ENCODE measurements at places on chromosomes 12 and 14.
A peak's percentile ranks its signal among the peaks of the same experiment; 100 is the strongest.

DNA sequence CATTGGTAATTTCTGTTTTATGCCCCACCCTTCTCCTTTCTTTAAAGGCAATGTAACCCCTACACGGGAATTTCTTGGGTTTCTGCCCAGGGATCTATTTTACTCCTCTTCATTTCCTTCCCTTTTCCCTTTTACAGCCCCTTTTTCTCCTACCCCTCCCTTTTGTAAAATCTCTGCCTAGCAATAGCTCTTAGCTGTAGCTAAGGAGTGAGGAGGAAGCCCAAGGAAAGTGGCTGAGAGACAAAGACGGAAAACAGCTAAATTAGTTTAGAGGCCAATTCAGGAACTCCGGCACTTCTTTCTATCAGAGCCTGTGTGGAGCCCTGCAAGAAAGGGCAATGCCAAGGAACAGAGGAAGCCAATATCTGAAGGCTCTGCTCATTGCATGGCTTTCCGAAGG, 40.3 kb downstream of the SOCS2 start:
- DNase-seq: no peak

DNA sequence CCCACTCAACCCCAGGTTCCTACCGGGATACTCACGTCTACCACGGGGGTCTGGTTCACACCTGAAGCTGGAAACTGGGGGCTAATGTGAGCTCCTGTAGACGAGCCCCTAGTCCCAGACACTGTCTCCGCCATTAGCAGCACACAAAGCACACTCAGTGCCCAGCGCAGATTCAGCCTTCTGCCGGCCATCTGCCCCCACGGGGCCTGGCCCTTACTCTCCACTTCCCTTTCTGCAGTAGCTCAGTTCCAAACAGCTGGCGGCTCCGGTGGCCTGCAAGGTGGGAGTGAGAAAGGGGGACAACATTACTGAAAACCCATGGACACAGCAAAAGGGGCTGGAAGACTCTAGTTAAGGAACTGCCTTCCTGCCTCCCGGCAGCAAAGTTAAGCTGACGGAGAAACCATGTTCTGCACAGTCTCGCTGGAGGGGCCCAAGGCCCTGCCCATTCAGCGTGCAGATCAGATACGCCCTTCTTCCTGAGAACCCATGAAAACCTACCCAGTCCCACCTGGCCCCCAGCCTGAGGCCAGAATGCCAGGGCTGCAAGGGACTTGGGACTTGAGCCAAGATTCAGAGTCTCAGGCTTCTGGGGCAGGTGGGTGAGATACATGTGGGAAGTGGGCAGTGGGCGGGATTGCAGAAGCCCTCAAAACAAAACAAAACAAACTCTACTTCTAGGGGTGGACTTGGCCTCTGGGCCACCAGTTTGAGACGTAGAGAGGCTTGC, 2.1 kb downstream of the SLC8B1 start:
- no peak for DNase-seq

GRCh38 chr14:36625014-36625413, 36.6 kb upstream of the PAX9 start:
- no peak for DNase-seq

DNA sequence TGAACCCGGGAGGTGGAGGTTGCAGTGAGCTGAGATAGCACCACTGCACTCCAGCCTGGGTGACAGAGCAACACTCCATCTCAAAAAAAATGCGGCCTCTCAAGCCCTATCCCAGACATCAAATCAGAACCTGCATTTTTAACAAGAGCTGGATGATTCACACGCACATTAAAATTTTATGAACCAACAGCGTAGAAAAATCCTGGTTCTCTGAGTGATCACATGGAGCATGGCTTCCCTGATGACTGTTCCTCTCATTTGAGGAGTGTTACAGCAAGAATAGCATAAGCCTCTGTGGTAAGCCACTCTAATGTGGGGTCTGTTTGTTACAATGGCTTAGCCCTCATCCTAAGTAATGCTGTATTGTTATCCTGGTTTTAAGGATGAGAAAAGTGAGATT, 163.6 kb downstream of the BRMS1L start:
- DNase-seq: no peak

DNA sequence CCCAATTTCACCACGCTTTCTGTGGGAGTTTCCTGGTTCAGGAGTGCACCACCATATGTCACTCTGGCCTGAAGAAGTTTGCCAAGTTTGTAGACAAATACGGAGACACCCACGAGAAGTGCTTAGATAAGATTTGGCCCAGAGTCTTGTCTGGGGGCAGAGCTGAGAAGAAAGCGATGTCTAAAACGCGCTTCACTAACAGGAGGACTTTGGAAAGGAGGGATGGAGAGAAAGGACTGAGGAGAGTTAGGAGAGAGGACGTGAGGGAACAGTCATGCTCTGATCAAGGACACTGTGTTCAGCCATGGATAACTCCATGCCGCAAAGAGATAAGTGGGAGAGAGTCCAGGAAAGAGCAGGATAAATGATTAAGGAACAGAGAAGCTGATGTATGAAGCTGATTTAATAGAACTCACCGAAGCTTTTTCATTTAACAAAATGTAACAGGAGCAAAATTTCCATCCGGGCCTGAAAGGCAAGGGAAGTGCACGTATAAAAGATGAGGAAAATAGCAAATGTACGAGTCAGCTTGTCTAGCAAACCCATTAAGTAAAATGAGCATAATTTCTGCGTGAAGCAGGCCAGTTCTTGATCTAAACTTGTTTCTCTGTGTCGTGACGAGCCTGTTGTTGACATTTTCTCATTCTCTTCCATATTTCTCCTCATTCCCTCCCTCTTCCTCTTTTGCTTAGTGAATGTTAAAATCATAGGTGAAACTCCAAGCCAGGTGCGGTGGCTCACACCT, 23.4 kb upstream of the MAP3K9 start:
- DNase-seq: no peak

DNA sequence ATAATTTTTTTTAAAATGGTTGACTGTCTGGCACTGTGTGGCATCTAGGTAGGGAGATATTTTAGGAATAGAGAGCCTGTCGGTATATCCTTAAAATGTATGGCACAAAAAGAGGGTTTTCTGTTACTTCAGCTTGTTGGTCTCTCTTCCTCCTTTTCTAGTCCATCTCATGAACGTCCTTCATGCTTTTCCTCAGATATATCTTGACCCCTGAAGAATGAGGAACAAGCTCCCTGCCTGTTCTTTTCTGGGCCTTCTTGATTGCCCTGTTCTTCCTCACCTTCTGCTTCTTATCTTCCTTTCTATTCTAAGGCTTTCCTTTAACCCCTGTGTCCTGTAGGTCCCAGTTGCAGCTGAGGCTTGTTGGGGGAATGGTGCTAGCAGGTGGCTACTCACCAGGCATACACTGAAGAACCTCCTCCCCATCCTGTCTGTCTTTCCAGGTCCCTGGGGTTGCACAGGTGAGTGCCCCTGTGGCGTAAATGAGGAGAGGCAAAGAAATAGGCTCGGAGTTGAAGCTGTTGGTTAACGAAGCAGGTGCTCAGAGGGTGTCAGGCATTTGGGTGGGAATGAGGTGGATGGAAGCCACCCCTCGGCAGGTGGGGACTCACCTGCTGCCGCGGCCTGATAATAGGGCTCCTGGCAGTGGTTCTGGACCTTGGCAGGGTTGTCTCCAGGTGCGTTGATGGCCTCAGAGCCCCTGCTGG, 7.2 kb upstream of the C1R start:
- no peak for DNase-seq

GRCh38 chr14:75821831-75822521, 159.8 kb downstream of the TGFB3 start:
- DNase-seq: no peak

DNA sequence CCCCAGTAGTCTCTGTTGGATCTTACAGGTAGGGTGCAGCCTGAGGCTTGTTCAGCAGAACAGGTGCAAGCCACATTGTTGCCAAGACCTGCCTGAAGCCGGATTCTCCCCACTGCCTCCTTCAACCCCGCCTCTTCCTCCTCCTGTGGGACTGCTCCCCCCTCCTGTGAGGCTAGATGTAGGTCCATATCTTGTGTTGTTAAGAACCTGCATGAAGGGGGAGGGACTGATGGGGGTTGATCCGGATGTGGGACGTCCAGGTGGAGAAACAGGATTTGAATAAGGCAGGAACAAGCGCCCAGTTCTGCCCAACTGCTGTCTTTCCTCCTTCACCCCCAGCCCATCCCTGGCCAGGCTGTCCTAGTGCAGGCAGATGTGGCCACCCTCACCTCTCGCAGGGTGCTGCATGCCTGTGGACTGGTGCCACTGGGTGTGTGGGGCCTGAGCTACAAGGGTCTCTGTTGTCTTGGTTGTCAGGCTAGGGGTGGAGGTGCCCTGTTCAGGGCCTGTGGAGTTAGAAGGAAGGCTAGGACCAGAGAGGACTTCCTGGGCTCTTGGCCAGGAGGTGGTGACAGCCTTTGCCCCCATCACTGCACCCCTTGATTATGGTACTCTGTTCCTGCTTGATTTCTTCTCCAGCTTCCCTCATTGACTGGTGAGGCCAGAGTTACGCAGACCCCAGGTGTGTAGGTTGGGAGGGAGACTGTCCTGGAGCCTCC, 1.4 kb downstream of the NR4A1 start:
- no peak for DNase-seq

DNA sequence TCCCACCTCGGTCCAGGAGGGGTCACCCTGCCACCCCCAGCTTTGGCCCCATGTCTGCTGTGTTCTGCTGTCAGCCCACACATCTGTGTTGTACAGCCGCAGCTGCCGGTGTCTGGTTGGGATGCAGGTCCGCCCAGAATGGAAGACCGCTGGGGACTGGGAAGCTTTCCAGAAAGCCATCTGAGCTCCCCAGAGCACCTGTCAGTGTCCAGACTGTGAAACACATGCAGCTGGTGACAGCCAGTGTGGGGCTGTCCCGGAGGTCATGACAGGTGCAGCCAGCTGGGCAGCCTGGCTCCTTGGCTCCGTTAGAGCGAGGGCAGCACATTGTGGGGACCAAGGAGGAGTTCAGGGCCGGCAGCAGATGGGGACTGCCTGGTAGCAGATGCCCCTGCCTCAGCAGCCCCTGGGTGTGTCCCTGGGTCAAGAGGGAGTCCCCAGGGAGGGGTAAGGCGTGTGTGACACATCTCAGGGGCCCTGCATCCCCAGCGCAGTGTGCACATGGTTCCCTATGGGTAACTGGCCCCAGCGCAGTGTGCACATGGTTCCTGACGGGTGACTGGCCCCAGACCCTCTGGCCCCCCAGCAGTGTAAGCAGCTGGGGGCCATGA, 16.4 kb downstream of the CEP170B start:
- DNase-seq: no peak

GRCh38 chr12:128178966-128179365, 88.0 kb upstream of the TMEM132C start:
- no peak for DNase-seq

- DNase-seq: no peak
Measured at GRCh38 chr12:95253386-95253785, 35.8 kb downstream of the VEZT start.

DNA sequence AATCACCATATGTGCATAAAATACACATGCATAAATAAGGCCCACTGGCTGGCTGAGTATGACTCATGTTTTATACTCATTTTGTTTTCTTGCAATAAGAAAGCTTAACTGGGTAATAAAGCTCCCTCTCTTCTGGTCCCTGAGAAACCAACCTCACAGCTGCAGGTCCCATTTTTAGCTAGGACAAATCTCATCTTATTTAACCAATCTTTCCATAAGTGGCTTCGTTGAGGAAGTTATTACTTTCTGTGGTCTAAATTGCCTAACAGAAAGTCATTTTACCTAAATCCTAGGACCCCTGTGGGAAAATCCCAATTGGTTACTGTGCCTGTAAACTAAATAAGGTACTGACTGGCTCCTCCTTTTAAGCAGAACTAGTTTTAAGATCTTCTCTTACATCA, 232.8 kb upstream of the FBXO33 start:
- no peak for DNase-seq

DNA sequence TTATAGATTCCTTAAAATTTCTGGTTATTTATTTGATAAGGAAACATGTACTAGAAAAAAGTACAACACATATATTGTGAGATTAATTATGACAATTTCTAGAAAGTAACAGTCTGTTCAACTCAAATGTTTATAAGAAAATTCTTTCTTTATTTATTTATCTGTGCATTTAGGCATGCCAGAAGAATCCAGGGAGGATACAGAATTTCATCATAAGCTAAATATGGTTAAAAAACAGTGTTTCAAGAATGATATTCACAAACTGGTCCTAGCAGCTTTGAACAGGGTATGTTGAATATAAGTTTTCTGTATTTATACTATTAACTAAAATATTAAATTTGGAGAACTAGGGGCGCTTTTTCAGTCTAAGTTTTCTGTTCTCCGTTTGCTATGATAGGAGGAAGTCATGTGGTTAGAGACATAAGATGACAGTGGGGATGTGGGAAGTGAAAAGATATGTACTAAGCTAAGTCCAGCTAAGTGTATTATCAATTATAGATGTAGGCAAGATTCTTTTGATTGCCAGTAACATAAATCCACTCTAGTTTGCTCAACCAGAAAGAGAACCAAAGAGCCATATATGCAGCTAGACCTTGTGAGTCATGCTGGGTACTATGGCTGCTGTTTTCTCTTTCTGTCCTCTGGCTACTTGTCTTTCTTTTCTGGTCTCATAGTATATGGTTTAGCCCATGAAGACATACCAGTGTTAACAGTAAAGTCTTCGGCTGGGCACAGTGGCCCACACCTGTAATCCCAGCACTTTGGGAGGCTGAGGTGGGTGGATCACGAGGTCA, 39.0 kb downstream of the LRRK2 start:
- no peak for DNase-seq

GRCh38 chr14:29220566-29220965, 454.0 kb downstream of the FOXG1 start:
- DNase-seq: no peak

- DNase-seq: no peak
Measured at GRCh38 chr12:104673294-104673693, 216.5 kb downstream of the CHST11 start.

- no peak for DNase-seq
Measured at GRCh38 chr14:80545935-80546854, 334.9 kb upstream of the DIO2 start.

DNA sequence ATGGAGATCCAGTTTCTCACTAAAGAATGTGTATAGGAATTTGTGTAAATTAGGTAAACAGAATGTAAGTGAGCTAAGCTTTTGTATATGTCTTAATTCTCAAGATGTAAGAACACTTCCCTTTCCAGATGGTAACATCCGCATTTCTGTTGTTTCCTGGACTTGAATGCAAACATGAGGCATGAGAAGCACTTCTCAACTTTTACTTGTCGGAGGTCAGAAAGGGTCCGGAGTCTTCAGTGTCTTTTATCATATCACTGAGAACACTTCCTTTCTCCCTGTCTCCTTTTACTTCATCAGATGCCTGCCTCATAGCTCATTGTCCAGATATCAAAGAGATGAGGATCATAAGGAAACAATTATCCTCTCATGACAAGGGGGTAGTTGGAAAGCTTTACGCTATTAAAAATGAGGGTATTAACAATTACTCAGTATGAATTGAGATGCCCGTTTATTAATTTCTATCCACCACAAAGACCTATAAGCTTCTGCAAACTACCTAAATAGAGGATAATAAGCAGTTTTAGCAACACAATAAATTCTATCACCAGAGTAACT, 214.1 kb upstream of the FLRT2 start:
- no peak for DNase-seq

DNA sequence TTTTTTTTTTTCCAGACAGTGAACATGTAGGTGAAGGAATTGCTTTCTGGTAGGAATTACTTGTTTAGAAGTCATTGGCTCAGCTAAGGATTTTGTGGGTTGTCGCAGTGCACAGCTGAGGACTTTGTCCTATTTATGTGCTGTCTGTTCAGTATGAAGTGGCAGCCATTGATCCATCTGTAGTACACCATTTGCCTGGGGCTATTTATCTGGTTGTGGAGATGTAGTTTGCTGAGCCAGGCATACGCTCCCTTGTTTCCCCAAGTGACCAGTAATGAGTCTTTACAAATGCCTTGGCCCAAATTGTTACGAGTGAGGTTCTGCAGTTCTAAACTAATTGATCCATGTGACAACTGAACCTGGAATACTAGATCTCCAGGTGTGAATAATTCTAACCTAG, 140.1 kb downstream of the NRXN3 start:
- DNase-seq: no peak

- DNase-seq: peak; percentile 63
Measured at GRCh38 chr12:122190842-122191668, 8.1 kb downstream of the LRRC43 start.
